Activated T-cell treated with anti-CD3 and anti-CD28 coated beads, Interleukin-2, amount 50 U/mL, for 1 hour (primary cell): ENCODE measurements at places on chromosomes 2 and 18.

DNA sequence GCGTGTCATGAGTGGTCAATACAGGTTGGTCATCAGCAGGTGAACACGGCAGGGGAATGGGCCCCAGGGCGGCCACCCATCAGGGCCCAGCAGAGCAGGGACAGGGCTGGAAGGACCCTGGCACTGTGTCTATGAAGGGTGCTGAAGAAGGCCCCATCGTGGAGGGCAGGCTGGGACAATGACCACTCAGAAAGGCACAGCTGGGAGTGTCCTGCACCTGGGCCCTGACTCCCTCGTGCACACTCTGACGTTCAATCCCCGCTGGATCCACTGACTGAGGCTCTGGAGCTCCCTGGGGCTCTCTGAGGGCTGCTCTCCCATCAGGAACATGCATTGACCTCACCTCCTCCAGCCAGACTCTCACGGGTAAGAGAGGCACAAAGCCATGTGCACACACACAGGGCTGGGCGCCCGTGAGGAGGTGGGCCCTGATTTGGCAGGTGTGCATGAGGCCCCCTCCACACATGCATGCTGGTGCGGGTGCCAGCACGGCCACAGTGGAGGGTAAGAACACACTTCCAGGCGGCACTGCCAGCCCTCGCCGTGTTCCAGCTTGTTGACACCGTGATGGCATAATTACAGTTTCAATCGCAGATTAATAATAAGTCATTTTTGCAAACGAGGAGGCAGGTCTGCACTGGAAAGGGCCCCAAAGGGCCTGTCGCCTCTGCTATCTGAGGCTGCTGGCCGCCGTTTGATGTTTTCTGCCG is 58.5 kb downstream of the SMAD7 start:
- DNase-seq: no peak

DNA sequence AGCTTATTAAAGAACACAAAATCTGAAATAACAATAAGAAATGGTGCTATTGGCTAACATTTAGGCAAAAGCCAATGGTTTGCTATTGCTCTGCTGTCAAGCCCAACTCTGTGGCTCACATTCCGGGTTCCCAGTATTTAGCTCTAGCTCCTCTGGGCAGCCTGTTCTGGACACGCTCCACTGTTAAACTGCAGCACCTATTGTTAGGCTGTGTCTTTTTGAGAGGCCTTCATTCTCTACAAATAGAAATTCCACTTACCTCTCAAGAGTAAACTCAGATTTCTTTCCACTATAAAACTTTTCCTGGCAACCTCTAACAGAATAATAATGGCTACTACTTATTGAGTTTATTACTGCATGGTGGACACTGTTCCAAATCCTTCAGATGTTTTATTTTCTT is 3.7 kb upstream of the KLHL14 start:
- DNase-seq: no peak

DNA sequence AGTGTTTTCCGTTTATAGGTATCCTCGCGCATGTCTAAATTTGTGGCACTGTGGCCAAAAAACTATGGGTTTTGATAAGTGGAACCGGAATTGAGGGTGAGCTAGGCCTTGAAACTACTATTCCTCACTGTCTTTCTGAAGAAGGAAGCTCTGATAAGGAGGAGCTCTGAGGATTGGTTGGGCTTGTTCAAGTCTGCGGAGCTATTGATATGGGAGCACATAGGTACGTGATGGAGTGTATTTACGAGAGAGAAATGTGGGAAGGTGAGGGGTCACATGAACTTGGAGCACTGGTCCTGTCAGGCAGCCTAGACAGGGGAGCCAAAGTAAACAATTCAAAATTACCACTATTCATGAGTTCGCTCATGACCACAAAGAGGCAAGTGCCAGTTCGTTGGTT is 131.4 kb downstream of the BABAM2 start:
- DNase-seq: no peak

DNA sequence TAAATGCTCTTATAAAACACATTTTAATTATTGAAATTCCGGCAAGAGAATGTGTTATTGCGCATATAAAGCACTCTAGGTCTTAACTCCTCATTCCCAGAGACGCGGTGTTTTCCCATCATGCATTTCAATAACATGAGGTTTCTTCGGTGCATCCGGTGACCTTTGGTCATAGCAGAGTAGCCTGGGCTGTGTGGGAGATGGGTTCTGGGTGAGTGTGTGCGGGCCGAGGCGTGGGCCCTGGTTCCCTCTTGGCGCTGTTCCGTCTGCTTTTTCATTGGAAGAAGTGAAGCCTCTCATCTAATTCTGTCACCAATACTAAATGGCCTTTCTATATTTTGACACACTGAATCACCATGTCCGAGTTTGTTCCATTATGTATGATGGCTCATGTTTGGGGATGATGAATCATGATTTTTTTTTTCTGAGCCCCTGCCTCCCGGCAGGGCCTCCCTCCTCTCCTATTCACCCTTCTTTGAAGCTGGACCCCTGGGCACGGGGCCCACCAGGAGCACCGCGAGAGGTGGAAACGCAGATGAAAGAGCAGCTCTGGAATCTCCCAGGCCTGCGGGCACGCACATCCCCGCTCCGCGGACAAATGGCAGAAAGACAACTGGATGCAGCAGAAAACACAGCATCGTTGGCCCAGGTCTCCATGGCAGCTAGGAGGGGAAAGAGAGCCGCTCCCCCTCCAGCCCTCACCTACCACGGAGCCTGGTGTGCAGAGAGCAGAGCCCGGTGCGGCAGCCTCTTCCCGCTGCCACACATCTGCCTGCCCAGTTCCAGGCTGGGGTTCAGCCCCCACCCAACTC is 85.8 kb upstream of the HPCAL1 start:
- DNase-seq: no peak

- no peak for DNase-seq
Observed at GRCh38 chr2:17793803-17794354, 22.4 kb upstream of the MSGN1 start.

DNA sequence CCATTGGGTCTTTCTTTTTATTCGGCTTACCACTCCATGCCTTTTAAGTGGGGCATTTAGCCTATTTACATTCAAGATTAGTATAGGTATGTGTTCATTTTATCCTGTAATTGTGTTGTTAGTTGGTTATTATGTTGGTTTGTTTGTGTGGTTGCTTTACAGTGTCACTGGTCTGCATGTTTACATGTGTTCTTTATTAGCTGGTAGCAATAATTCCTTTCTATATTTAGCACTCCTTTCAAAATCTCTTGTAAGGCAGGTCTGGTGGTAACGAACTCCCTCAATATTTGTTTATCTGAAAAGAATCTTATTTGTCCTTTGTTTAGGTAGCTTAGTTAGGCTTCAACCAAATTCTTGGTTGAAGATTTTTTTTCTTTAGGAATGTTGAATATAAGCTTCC is 68.7 kb upstream of the XDH start:
- DNase-seq: no peak

- no peak for DNase-seq
Observed at GRCh38 chr2:153939124-153939796, 67.5 kb downstream of the GALNT13 start.

- DNase-seq: no peak
Observed at GRCh38 chr2:1437537-1437936, 24.3 kb downstream of the TPO start.

DNA sequence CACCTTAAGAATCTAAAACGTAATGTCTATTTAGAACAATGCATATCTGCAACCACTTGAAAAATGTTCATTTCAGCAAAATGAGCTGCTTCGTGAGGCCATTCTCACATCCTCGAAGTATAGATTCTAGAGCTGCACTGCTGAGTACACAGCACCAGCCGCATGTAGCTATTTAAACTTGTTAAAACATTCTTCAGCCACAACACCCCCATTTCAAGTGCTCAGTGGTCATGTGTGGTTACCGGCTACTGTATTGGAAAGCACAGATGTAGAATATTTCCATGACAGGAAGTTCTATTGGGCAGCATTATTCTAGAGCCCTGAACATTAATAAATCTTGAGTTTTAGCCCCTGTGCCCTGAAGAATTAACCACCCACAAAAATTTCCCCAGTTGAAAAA is 35.0 kb downstream of the SUMO1 start:
- no peak for DNase-seq

- DNase-seq: no peak
Observed at GRCh38 chr2:216064014-216064630, 17.5 kb downstream of the PECR start.

- no peak for DNase-seq
Observed at GRCh38 chr18:12516049-12516630, 108.4 kb downstream of the PRELID3A start.

DNA sequence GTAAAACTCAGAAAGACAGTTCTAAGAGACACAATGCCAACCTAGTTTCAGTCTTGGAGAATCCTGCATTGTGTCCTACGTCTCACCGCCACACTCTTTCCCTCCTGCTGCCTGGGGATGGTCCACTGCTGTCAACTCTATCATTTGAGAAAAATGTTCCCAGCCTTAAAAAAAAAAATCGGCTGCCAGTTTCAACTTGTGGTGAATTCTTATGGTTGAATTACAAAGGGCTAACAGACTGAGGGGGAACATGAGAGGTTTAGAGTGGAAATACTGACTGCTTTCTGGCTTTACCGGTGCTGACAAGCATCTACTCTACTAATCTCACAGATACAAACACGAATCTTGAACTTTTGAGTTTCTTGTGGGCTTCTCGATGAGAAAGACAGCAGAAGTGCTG is 74.0 kb downstream of the NAB1 start:
- no peak for DNase-seq

- DNase-seq: no peak
Observed at GRCh38 chr2:15031745-15032240, 399.3 kb downstream of the LRATD1 start.
